ENCODE measurements at places on chromosomes 3 and 15. TPM values are rescaled to one million over a fixed set of nuclear protein-coding genes. Genes with fewer than 3 reads are reported as not detected.

- peak within 1 kb of the TSS; percentile 42 for H3K4me3 ChIP-seq
- H3K36me3 ChIP-seq, result no peaks in the 10 kb centered on the region
- peaks cover 6% of the 10 kb centered on the region for H3K4me1 ChIP-seq
- peaks cover 76% of the 10 kb centered on the region for H3K27me3 ChIP-seq
- no peak within 1 kb of the TSS for H3K27ac ChIP-seq
Measured at GRCh38 chr3:11154036-11154952, at the start of gene HRH1. Gene HRH1, plus strand, starts transcription at chr3:11154493. Its CDS starts 104,545 bp downstream, at chr3:11259038.

- peaks cover 51% of the 10 kb centered on the region for H3K4me1 ChIP-seq
- H3K4me3 ChIP-seq, result peak overlapping the region; percentile 96
- peak overlapping the region; percentile 91 for H3K27ac ChIP-seq
- no peaks in the 10 kb centered on the region for H3K27me3 ChIP-seq
- H3K36me3 ChIP-seq, result peaks cover 46% of the 10 kb centered on the region
- peak; percentile 31 for DNase-seq
Measured at GRCh38 chr15:90869601-90870353, 1.4 kb downstream of the FURIN start.

DNA sequence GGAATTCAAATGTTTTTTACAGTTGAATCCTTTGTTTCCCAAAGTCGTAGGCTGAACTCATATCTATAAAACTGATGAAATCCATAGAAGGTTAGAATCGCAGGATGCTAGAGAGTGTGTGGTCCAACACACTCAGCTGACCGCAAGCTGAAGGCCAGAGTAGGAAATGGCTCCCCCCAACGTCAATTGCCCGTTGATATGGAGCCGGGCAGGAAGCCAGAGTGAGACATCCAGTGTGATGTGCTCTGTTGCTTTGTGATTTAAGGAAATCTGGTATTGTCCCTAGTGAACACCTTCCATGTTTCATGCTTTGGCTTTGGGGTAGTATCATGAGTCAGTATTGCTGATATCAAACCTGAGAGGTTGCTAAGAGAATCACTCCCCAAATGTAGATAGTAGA, 5.8 kb upstream of the MEX3B start:
- peaks cover 44% of the 10 kb centered on the region for H3K27me3 ChIP-seq

DNA sequence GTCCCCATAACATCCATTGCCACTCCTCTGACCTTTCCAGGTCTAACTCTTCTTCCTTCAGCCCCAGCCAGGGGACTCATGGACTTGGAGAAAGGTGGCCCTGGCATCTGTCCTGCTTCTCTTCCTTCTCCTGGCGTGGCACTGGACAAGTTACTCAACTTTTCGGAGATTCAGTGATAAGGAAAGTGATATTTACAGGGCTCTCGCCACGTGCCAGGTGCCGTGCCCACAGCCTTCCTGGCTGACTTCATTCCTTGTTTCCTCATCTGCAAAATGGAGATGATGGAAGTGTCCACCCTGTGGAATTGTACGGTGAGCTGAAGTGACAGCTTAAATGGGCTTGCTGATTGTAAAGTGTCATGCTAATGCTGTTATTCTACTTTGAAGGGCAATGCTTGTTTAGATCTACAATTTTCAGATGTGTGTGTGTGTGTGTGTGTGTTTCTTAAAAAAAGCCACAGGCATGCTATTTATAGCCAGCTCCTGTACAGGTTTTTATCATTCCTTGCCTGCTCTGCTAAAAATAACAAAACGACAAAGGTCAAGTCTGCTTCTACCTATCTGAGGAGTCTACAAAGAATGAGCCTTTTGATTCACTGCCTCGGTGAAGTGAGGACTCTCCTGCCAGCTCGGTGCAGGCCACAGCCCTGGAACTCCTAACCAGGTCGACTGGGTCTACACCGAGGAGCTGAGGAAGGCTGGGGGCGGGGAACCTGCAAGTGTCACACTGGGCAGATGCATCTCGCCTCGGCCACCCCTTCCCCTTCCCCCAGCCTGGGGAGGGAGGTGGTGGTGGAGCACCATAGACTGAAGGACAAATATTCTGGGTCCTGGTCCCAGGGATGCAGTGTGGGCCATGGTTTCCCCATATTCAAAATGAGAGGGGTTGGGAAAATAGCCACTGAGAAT, 11.4 kb upstream of the ATP2B2 start:
- DNase-seq, result no peak
- no peak overlapping the region for H3K27ac ChIP-seq
- peaks cover 6% of the 10 kb centered on the region for H3K27me3 ChIP-seq
- no peak overlapping the region for H3K4me3 ChIP-seq
- H3K4me1 ChIP-seq, result no peaks in the 10 kb centered on the region

- peak overlapping the region; percentile 96 for H3K4me3 ChIP-seq
- H3K27ac ChIP-seq, result peak overlapping the region; percentile 17
Measured at GRCh38 chr15:74613953-74614743, 1.5 kb upstream of the CLK3 start.

- H3K4me3 ChIP-seq, result no peak overlapping the region
- H3K36me3 ChIP-seq, result no peaks in the 10 kb centered on the region
- no peak for DNase-seq
Measured at GRCh38 chr15:26864664-26865191, 2.1 kb upstream of the GABRA5 start.

GRCh38 chr3:125357032-125357658, 18.0 kb downstream of the ZNF148 start:
- no peaks in the 10 kb centered on the region for H3K27me3 ChIP-seq
- peaks cover 43% of the 10 kb centered on the region for H3K4me1 ChIP-seq
- H3K36me3 ChIP-seq, result peaks cover 8% of the 10 kb centered on the region
- H3K27ac ChIP-seq, result peak overlapping the region; percentile 66

- H3K36me3 ChIP-seq, result no peaks in the 10 kb centered on the region
- DNase-seq, result no peak
- peaks cover 19% of the 10 kb centered on the region for H3K27me3 ChIP-seq
Measured at GRCh38 chr3:171620825-171621434, 160.7 kb upstream of the TNIK start.

- H3K27me3 ChIP-seq, result no peaks in the 10 kb centered on the region
- DNase-seq, result no peak
- no peak overlapping the region for H3K4me3 ChIP-seq
- H3K36me3 ChIP-seq, result peaks cover 7% of the 10 kb centered on the region
- H3K27ac ChIP-seq, result no peak overlapping the region
Measured at GRCh38 chr15:40545457-40545856, 19.4 kb downstream of the CCDC32 start.

DNA sequence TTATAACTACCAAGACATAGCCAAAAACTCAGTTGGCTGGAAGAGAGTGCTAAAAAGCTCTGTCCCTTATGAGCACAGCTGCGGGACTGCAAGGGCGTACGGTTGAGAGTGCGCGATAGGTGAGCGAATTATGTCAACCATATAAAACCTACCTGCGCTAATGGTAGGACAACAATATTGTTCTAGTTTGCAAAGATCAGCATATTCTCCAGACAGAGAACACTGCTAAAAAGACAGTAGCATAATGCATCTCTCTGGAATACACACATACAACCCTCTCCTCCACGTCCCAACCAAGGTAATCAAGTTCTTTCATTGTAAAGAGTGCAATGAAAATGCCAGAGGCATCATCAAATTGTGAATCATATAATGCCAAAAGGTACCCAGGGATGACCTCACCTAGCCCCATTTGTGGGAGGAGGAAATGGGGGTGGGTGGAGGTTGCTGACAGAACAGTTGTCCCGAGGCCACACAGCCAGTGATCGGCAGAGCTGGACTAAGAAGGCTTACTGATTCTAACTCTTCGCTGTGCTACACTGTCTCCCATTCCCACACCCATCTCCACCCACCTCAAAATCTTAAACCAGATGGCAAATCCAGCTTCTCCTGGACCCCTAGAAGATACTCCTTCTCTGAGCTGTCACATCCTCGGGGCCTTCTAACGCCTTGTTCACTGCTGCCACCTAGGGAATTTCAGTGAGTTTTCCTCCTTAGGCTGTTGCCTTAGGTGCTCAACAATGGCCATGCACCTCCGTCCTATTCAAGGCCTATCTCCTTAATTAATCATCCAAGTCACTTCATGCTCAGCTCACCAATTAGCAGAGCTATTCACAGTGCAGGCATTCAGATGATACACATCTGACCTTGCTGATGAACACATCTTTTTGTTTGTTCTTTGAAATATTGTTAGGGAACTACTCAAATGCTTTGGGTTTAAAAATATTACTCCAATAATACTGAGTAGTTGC, 60.7 kb downstream of the RPL22L1 start:
- no peaks in the 10 kb centered on the region for H3K36me3 ChIP-seq
- H3K4me3 ChIP-seq, result no peak overlapping the region
- DNase-seq, result no peak
- H3K27ac ChIP-seq, result no peak overlapping the region
- peaks cover 14% of the 10 kb centered on the region for H3K27me3 ChIP-seq
- peaks cover 10% of the 10 kb centered on the region for H3K4me1 ChIP-seq

DNA sequence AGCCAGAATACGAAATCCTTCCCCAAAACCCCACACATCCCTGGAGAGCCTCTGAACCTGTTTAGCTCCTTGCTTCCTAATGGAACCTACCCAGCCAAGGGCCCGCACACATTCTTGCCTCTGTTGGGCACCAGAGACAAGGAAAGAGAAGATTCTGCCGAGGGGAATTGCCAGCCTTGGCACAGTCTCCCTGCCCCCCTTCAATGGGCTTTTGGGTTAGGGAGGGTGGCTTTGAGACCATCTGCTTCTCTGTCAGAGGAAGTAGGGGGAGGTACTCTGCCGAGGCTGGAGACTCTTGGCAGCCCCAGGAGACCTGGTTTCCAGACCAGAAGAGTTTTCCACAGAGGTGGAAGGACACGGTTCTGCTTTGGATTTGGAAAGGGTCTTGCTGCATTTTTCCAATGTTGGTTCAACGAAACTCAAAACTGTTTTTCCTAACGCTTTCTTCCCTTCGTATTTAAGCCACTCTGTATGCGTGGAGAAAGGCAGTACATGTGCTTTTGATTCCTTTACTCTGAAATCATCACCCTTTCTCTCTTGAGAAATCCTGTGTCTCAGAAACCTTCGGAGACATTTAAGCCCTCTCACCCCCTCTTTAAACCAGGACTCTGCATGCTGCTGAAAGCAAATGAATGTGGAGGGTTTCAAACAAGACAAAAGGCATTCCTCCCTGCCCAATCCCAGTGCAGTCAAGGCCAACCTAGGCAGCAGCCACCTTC, 78.8 kb upstream of the PRR23C start:
- no peak overlapping the region for H3K4me3 ChIP-seq
- H3K27ac ChIP-seq, result no peak overlapping the region
- no peaks in the 10 kb centered on the region for H3K27me3 ChIP-seq
- no peak for DNase-seq
- H3K4me1 ChIP-seq, result peaks cover 15% of the 10 kb centered on the region
- H3K36me3 ChIP-seq, result no peaks in the 10 kb centered on the region

GRCh38 chr15:57485869-57486268, 105.8 kb upstream of the MYZAP start:
- no peak for DNase-seq
- no peak overlapping the region for H3K27ac ChIP-seq
- no peak overlapping the region for H3K4me3 ChIP-seq
- no peaks in the 10 kb centered on the region for H3K36me3 ChIP-seq
- peaks cover 38% of the 10 kb centered on the region for H3K27me3 ChIP-seq

DNA sequence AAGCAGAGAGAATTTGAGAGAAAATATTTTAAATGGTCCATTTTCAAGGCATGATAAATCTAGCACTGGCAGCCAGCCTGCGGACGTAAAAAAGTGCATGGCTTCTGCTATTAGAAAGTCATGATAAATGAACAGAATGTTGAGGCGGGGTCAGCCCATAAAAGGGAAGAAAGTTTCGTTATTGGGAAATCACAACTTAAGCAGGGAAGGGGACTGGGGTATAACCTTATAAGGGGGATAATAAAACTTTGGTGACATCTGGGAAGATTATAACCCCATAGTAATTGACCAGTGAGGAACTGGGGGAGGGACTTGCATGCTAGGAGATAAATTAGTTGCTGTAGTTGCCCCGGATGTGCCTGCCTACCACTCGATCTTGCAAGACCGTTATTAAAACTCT, 88.4 kb upstream of the PLSCR4 start:
- H3K27me3 ChIP-seq, result no peaks in the 10 kb centered on the region
- no peaks in the 10 kb centered on the region for H3K36me3 ChIP-seq
- DNase-seq, result no peak
- H3K27ac ChIP-seq, result no peak overlapping the region
- no peak overlapping the region for H3K4me3 ChIP-seq
- no peaks in the 10 kb centered on the region for H3K4me1 ChIP-seq

DNA sequence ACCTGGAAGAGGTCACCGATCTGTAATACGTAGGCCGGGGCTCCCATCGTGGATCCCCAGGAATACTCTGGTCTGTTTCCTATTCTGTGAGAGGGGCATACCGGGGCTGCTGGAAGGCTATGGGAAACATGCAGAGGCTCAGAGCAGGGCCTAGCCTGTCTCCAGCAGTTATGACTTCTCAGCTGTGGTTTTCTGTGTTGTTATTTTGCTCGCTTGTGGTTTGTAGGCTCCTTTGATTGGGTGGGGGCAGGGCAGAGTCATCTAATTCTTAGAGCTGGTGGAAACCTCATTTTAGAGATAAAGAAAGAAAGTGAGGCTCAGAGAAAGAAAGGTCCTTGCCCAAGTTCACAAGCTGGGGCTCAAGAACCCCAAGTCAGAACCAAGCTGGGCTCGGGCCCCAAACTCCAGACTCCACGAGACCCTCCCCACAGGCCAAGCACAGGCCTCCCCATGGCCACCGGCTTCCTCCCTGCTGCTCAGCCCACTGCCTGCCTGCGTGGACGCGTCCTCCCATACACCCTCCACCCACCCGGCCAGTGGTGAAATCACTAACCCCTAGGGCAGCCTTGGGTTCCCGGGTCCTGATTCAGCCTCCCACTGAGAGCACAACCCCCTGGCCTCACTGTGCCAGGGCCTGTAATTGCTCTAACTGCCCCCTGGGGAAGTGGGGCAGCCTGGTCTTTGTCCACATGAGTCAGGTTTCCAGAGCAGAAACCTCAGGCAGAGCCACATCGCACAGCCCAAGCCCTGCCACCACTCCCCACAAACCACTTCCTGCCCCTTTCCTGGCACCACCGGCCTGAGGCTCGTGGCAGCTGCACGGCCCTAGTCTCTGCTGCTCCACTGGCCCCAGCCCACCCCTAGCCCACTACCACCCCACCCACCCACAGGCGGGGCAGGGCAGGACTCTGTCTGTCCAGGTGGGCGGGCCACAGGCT, 270.8 kb downstream of the UACA start:
- peak overlapping the region; percentile 56 for H3K4me3 ChIP-seq
- peaks cover 40% of the 10 kb centered on the region for H3K27me3 ChIP-seq
- no peaks in the 10 kb centered on the region for H3K36me3 ChIP-seq
- DNase-seq, result peak; percentile 85

DNA sequence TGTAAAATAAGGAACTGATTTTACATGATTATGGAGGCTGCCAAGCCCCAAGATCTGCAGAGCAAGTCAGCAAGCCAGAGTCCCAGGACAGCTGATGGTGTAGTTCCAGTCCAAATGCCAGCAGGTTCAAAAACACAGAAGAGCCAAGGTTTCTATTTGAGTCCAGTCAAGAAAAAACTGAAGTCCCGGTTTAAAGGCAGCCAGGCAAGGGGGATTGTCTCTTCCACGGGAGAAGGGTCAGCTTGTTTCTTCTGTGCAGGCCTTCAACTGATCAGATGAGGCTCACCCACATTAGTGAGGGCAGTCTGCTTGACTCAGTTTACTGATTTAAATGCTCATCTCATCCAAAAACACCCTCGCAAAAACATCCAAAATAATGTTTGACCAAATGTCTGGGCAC, 246.2 kb downstream of the PLCL2 start:
- H3K27me3 ChIP-seq, result no peaks in the 10 kb centered on the region
- peaks cover 2% of the 10 kb centered on the region for H3K4me1 ChIP-seq
- H3K4me3 ChIP-seq, result no peak overlapping the region
- H3K36me3 ChIP-seq, result peaks cover 9% of the 10 kb centered on the region
- DNase-seq, result no peak
- H3K27ac ChIP-seq, result no peak overlapping the region

The ADAMTS9 gene
- not detected for total RNA-seq

The ITPKA gene
- 5.7 TPM for total RNA-seq

The NPAP1 gene
- not detected for total RNA-seq

The DALRD3 gene
- total RNA-seq, result 30.5 TPM

The AADAC gene
- total RNA-seq, result not detected

The SCN11A gene
- total RNA-seq, result 0.02 TPM

The MUSTN1 gene
- total RNA-seq, result 1.9 TPM

The AGBL1 gene
- total RNA-seq, result 0.14 TPM

The STAB1 gene
- total RNA-seq, result 0.07 TPM

Measured in activated T-helper 2 cell treated with anti-CD3 and anti-CD28 coated beads, Interferon-gamma antibody, Interleukin-2, Interleukin-4, amounts not matched to agents 10 μg/mL and 5 μg/mL and 100 μg/mL, durations not matched to agents 14 hours and 24 hours and 36 hours (primary cell).